Skeletal muscle tissue (tissue), 5 donors: ENCODE measurements at places on chromosomes 2 and 18. TPM values are rescaled to one million over a fixed set of nuclear protein-coding genes. Genes with fewer than 3 reads are reported as not detected.

CFAP65 gene
- total RNA-seq = not detected

ACADL gene
- 4.7 TPM for total RNA-seq

CENPA gene
- total RNA-seq = 2.6 TPM

ANKRD30BL gene
- not detected for total RNA-seq

LIPG gene
- total RNA-seq = 2.6 TPM

KATNAL2 gene
- 8.4 TPM for total RNA-seq

SPATA3 gene
- total RNA-seq = not detected

UGT1A3 gene
- not detected for total RNA-seq

ABHD1 gene
- total RNA-seq = not detected

C2orf80 gene
- not detected for total RNA-seq

C2orf15 gene
- total RNA-seq = not detected

SIX3 gene
- not detected for total RNA-seq

RNF152 gene
- 17.2 TPM for total RNA-seq

EMILIN1 gene
- 61.6 TPM for total RNA-seq

DBI gene
- 76.7 TPM for total RNA-seq

LRRC30 gene
- total RNA-seq = 9.4 TPM

TBR1 gene
- total RNA-seq = not detected

MOCOS gene
- total RNA-seq = 0.52 TPM

ATOH8 gene
- 8.4 TPM for total RNA-seq

CTLA4 gene
- not detected for total RNA-seq

ACMSD gene
- not detected for total RNA-seq

UNC50 gene
- total RNA-seq = 49.1 TPM

SP140 gene
- total RNA-seq = 0.52 TPM

TCF23 gene
- total RNA-seq = 0.52 TPM

MYO7B gene
- 1.0 TPM for total RNA-seq

INSIG2 gene
- 13.0 TPM for total RNA-seq

RAMP1 gene
- total RNA-seq = 31.8 TPM

CCDC74A gene
- total RNA-seq = 1.0 TPM

FAM210A gene
- total RNA-seq = 19.8 TPM

SALL3 gene
- total RNA-seq = not detected

ADAM23 gene
- 3.7 TPM for total RNA-seq

IRS1 gene
- 13.0 TPM for total RNA-seq

DSC2 gene
- 4.2 TPM for total RNA-seq

UGT1A10 gene
- total RNA-seq = not detected
